CD4-positive, alpha-beta T cell treated with Interleukin-17A for 4 hours (primary cell): ENCODE measurements at places on chromosomes 5 and 9.

DNA sequence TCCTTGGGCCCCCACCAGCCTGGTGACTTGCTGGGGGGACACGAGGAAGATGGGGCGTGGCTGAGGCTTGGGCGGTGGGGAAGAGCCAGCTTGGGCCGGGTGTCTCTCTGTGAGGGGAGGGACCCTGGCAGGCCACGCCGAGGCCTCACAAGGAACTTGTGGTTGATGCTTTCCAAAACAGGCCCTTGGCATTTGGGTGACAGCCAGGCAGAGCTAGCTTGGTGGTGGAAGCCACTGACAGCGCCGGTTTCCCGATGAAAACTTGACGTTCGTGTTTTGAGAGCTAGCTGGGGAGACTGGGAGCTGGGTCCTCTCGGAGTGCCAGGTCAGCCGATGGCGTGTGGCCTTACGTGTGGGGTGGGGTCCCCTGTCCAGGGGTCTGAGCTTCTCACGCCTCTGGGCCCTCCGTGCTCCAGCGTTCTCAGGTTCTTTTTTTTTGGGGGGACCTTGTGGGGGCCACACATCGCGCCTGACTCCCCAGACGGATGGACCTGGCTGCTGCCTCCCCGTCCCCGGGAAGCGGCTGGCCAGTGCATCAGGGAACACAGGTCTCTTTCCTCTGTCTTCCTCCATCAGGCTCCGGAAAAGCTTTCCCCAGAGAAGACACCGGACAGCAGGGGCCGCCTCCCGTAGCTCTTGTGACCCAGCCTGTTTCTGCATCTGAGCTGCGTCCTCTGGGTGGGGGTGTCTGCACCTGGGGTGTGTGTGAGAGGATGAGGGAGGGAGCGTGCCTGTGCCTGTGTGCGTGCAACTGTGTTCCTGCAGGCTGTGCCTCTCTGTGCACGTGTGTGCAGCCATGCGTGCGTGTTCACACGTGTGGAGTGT, 129.3 kb upstream of the LPCAT1 start:
- DNase-seq = no peak

- no peak for DNase-seq
Measured at GRCh38 chr5:93573354-93574351, 7.4 kb downstream of the NR2F1-AS1 start.

- DNase-seq = no peak
Measured at GRCh38 chr5:173575985-173576384, 40.5 kb downstream of the BOD1 start.

DNA sequence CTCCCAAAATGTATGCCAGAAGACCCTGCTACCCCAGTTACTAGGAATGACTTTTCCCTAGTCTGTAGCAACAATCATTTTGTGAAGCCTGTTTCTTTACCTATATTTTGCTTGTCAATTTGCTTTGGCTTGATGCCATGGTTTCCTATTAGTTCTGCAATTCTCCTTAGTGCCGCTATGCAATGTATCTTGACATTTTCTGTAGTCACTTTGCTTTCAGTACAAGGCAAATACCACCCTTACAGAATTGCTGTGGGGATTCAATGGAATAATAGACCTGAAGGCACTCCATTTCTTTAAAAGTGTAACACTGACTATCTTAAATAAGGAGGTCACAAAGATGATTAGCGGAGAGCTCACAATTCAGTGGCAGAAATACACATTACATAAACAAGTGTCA, 291.1 kb downstream of the NR2F1-AS1 start:
- DNase-seq = no peak

DNA sequence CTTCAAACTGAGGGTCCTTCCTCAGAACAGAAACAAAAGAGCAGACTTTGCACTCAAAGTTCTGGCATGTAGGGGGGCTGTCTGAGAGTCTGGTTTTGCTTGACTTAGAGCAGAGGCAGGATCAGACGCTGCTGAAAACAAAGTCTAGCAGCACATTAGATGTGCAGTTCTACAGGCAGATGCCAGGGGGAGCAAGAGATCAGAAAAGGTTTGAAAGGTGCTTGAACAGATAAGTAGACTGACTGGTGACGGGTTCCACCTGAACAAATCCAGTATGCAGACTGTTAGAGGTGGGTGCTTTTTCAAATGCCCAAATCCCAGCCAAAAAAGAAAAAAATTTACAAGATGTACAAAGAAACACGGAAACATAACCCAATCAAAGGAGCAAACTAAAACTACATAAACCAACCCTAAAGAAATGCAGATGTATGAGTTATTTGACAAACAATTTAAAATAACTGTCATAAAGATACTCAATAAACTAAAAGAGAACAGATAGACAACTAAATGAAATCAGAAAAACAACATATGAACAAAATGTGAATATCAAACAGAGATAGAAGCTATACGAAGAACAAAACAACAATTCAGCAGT, 194.7 kb upstream of the FREM1 start:
- DNase-seq = peak; percentile 51

- DNase-seq = no peak
Measured at GRCh38 chr9:71737455-71737854, 30.9 kb downstream of the CEMIP2 start.

DNA sequence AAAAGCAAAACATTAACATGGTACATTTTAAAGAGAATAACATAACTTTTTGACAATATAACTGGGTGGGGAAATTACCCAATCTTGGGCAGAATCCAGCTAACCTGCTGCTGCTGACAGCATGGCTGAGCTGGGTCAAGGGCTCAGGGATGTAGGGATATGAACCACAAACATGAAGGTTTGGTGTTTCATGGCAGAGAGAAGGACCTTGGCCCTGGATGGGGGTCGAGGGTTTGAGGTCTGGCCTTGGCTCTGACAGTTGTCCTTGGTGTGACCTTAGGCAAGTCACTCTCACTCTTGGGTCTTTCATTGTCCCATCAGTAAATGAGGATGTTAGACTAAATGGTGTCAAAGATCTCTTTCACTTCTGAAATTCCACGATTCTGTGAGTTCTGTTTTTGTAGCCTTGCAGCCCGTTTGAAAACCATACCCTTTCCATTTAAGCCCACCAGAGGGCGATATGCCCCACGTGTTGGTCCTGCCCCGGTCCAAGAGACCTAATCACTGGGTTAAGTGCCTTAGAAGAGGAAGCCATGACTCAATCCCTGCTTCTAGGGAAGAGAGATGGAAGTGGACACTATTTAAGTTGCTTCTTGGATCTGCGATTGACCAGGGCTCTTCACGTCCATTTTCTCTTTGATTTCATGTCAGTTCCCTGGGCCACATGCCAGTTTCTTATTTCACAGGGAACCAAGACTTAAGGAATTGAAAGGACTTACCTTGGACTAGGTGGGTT, 56.8 kb upstream of the TEX48 start:
- DNase-seq = peak; percentile 79

DNA sequence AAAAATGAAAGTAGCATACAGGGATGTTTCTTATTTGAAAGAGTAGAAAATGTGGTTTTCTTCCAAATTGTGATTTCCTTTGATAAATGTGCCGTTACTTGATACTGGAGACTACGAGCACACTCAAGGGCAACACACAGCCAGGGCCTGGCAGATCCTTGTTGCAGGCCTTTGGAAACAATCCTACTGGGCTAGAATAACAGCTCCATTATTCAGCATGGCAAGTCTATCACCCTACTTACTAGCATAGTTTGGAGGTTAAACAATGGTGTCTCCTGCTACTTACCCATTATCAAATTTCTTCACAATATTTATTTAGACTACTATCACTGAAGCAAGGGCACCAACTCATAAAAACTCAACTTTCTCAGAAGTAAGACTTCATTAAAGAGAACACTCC, 140.8 kb upstream of the ZNF608 start:
- no peak for DNase-seq

GRCh38 chr5:127423173-127423798, 94.2 kb upstream of the PRRC1 start:
- no peak for DNase-seq

GRCh38 chr5:175357995-175358394, 86.0 kb downstream of the DRD1 start:
- DNase-seq = no peak

- DNase-seq = no peak
Measured at GRCh38 chr5:6279607-6280006, 98.7 kb downstream of the MED10 start.

DNA sequence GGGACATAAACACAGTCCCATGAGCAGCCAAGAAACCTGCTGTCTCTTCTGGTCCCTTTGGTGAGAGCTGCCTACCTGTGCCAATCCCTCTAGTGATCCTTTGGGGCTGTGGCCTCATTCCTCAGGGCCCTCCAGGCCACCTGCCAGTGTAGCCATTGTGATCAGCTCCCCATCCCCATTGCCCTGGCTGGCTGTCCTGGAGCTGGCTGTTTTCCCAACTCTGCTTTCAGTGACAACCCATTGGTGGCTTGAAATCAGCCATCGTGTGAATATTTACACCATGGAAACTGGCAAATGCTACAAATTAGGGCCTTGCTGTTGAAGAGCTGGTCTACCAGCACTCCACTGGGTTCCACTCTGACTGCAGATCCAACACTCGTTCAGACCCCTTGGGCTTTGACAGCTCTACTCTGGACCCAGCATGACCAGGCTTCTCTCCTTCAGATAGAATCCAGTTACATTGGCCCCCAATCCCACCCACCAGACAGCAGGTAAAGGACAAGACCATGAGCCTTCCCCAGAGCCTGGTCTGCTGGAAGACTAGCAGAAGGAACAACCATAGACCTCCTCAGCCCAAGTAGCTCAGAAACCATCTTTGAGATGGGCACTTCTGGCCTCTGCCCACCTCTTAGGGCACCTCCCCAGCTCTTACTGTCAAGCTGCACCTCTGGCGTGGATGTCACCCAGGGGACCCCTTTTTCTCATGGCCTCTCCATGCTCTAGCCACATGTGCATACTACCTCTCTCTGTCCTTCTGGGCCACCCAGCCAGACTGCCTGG, 69.2 kb upstream of the NEK6 start:
- DNase-seq = no peak
